ENCODE measurements at places on chromosomes 5 and 9.
A peak's percentile ranks its signal among the peaks of the same experiment; 100 is the strongest.

DNA sequence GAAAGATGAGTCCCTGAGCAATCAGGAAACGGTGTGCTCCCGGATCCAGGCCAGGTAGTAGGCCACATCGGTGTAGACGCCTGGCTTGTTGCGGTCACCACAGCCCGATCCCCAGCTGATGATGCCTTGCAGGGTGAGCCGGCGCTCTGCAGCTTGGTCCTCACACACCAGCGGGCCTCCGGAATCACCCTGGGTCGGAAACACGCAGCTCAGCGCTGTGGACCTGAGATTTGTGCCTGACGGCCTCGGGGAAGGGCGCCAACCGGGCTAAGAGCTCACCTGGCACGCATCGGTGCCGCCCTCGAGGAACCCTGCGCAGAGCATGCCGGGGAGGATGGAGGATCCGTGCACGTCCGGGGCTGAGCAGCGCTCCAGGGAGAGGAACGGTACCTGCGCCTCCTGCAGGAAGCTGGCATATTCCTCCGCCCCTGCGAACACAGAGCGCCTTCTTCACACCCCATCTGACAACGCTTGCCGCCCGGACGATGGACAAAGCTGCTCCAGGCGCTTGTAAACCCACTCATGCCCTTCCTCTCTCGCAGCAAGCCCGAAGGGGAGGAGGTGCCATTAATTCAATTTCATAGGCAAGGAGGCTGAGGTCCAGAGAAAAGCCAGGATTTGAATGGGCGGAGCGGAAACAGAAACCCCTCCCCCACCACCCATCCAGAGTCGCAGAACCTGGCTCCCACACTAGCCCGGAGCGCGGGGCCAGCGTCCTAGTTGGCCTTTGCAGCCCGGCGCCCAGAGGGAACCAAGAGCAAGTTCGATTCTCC is 2.0 kb upstream of the PFN3 start:
- no peak for DNase-seq

DNA sequence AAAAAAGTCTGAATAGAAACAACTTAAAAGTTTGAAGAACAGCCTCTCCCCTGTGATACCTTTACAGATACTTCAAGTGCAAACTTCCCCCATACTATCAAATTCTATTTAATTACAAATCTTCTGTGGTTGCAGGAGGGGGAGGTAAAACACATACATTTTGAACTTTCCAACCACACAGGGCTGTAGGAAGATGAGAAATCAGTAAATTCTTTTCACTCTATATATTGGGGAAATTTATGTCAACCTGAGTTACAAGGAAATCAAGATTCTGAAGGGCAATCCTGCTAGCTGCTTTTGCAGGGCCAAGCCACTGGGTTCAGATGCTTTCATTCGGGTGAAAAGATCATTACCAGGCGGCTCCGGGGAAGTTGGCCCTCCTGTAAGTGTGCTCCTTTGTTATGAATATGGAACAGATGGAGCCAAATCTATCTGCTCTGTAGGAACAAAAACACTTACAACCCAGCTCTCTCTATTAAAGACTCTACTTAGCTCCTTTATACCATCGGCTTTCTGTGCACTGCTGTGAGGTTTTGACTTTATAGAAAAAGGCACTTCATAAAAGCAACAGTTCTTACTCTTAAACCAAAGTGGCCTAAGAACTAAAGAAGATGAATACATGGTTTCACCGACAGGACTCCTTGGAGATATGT is 269.1 kb downstream of the EFNA5 start:
- DNase-seq = no peak

DNA sequence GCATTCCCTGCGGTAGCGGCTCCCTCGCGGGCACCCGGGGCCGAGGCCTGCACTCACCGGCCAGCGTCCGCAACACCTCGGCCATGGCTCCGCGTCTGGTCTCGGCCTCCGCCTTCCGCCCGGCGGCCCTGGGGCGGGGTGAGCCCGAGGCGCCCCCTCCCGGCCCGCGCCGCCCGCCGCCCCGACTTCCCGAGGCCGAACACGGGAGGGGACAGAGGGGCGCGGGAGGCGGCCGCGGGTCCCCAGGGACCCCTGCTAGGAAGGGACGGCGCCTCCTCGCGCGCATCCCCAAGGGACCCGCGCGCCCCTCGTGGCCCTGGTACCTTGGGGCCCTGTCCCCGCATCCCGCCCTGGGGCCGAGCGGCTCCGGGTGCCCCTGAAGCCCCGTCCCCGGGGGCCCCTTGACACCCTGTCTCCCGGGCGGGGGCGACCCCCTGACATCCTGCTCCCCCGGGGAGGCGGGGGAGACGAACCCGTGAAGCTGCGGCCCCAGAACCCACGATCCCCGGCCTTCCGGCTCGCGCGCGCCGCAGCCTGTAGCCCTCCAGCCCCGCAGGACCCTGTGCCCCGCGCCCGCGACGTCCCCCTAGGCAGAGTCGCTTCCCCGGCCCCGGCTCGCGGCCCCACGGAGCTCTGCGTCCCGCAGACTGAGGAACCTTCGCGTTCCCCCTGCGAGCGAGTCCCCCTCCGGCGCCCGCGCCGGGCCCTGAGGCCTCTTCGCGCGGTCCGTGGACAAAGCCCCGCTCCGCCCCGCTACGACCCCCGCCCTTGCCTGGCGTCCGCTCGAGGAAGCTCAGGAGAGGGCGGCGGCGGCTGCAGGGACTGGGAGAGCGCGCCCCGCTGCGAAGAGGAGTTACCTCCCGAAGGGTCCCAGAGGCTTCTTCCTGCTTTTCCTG is at the start of gene ABO:
ABO (minus strand) TSS at position 97 of the 896 bp plus-strand sequence.
- no peak for DNase-seq

- DNase-seq = no peak
Measured at GRCh38 chr9:33498387-33498786, 24.7 kb upstream of the NOL6 start.

- no peak for DNase-seq
Measured at GRCh38 chr9:76162086-76162730, 232.0 kb downstream of the RFK start.

DNA sequence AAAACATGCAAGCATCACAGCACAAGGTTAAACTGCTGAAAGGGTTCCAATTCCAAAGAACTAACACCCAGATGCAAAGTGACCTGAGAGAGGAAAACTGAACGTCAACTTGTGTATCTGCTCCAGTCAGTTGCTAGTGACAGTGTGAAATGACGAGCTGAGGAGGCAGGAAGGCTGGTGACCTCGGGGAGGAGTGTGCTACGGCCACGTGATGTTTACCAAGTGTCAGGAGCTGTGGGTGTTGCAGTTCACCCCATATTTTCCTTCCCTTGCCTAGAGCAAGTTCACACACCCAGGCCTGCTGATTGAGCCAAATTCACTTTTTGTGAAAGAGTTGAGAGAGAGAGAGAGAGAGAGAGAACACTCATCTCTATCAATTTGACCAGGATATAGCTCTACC is 231.6 kb upstream of the ANKH start:
- DNase-seq = no peak

- no peak for DNase-seq
Measured at GRCh38 chr9:84597131-84597530, 72.4 kb upstream of the NTRK2 start.

DNA sequence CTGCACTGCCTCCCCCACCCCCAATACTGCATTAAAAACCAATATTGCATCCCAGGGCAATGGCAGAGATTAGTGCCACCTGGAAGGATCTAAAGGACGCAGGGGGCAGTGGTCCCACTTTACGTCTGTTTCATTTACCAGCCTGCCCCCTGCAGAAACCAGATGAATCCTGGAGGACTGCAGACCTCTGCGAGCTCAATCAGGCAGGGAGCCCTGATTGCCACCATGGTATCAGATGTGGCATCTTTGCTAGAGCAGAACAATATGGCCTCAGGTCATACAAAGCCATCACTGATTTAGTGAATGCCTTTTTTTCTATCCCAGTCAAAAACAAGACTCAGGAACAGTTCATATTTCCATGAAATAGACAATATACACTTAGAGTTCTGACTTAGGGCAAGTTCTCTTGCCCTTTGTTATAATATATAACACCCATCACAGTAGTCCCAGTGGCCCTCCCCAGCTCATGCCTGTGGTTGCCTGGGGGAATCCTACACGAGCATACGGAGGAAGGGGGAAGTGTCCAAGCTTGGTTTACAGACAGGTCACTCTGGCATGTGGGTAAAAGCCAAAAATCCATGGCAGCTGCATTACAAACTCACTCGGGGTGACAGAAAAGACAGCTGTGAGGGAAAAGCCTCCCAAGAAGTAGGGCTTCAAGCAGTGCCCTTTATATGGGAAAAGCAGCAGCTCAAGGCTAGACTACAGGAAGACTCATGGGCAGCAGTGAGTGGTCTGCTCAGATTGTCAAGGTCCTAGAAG is 85.1 kb downstream of the MED27 start:
- DNase-seq = no peak

- no peak for DNase-seq
Measured at GRCh38 chr5:114524221-114524620, 162.4 kb downstream of the KCNN2 start.

DNA sequence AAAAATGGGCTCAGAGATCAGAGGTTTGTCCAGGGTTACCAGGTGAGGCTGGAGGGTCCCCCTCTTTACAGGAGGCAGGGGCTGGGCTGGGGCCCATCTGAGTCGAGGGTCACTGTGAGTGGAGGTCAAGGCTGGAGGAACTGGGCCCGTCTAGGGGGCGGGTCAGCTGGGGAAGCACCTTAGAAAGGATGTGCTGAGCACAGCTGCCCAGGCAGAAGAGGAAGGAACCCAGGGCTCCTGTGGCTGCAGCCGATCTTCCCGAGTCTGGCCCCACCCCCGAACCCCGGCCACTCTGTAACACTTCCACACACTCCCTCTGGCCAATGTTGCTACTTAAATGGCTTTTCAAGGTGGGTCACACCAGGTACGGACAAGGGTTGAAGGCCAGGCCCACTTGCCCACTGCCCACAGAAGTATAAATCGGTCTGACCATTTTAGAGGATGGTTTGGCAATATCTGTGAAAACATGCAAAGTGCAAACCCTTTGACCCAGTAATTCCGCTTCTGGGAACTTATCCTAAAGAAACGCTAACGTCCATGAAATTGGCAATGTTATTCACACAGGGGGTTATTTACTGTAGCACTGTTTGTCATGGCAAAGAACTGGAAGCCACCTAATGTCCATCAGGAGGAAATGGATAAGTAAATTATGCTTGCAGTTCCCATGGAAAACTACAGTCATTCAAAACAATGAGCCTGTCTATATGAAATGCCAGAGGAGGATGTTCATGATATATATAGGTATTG is 30.5 kb upstream of the EEIG1 start:
- no peak for DNase-seq

GRCh38 chr5:73883646-73884045 is 257.6 kb downstream of the ARHGEF28 start:
- no peak for DNase-seq

DNA sequence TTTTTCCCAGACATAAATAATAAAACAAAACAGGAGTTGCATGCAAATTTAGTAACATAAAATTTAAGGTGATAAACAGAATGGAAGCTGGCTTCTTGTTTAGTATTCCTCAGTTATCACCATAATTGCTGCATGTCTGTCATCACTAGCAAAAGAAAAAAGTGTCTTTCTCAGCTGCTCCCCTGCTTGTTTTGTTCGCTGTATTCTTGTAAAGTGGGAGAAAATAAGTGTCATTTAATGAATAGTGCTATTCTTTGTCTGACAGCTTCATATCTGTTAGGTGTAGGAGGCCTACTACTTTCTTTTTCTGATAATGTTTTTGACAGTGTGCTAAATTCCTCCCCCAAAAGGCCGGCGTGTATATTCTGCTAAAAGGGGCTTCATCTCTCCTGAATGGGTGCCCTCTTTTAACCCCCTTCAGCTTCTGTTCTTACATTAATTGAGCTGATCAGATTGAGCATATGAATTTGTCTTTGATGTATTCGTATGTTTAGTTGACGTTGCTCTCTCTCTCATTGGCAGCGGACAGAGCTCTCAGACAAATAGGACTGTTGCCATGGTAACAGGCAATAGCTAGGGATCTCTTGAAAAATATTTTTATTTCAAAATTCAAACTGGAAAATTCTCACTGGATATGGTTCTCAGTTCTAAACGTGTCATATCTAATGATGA is 303.8 kb downstream of the KIAA0825 start:
- no peak for DNase-seq

DNA sequence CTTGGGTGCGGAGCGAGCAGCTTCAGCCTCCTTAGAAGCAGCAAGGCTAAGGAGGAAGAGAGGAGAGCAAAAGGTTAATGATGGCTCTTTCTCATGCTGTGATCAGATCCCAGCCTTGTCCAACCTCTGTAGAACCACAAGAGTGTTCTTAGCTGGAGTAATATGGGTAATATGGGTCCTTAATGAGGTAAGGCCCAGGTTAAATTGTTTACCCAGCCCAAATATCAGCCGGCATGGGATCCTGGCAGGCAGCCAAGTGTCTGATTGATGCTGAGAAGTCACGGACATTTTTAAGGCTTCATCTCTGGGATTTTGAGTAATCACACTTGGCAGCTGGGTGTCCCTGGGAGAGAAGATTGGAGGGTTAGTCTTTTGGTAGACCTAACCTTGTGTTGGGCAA is 32.3 kb downstream of the GLRA1 start:
- no peak for DNase-seq

GRCh38 chr5:71757590-71758543 is 38.8 kb downstream of the CARTPT start:
- DNase-seq = peak; percentile 40

DNA sequence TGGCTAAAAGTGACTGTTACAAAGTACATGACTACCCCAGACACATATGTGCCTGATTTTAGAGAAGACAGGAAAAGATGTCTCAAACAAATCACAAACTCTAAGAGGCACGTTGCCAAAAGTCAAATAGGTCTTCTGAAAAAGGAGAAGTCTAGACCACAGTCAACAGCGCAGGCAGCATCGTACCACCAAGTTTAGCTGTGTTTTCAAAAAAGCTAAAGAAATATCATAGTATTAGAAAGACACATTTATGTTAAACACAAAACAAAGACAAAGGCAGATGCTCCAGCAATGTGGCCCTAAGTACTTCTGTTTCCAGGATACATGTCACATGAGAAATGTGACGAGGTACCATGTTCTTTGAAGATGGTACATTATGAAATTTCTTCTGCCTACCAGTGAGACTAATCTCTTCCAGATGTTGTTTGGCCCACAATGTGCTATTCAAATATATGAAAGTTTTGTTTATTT is 43.5 kb downstream of the LPAR1 start:
- peak; percentile 88 for DNase-seq

GRCh38 chr5:138843316-138844124 is 31.6 kb downstream of the LRRTM2 start:
- DNase-seq = no peak

DNA sequence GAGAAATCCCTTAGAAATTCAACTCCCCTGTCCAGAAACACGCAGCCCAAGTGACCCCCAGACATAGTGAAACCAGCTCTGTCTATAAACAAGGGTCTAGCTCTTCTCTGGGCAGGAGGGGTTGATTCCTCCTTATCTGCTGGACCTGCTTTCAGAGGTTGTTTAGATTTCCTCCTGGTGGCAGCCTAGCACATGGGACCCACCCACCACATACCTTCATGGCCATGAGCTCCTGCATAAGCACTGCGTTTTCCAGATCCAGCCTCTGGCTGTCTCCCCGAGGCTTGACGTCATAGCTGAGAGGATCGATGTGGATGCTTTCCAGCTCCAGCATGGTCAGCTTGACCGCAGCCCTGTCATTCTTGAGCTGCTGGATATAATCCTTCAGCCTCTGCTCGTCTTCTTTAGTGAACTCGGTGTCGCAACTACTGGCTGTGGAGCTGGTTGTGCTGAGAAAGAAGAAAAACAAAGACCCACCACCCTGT is 77.0 kb downstream of the DCP2 start:
- no peak for DNase-seq

GRCh38 chr5:125756456-125756855 is 666.8 kb upstream of the GRAMD2B start:
- DNase-seq = no peak

GRCh38 chr5:113172231-113172826 is 195.7 kb downstream of the DCP2 start:
- DNase-seq = no peak

Measured in SK-N-MC (cell line).